ENCODE measurements at places on chromosomes 2 and 18.

DNA sequence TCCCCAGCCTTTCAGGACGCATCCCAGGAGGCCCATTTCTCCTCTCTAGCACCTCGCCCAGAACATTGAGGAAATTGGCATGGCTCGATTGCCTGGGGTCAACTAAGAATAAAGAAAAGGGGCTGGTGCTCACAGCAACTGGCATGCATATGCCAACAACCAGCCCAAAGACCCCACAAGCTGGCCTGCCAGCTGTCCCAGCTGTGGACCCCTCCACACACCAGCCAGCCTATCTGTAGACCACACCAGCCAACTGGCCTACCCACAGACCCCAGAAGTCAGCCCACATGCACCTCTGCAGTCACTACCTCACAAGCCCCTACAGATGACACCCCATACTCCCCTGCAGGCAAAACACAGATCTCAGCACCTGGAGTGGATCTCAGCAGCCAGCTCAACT lies 123.8 kb upstream of the ID2 start:
- no peak for DNase-seq

DNA sequence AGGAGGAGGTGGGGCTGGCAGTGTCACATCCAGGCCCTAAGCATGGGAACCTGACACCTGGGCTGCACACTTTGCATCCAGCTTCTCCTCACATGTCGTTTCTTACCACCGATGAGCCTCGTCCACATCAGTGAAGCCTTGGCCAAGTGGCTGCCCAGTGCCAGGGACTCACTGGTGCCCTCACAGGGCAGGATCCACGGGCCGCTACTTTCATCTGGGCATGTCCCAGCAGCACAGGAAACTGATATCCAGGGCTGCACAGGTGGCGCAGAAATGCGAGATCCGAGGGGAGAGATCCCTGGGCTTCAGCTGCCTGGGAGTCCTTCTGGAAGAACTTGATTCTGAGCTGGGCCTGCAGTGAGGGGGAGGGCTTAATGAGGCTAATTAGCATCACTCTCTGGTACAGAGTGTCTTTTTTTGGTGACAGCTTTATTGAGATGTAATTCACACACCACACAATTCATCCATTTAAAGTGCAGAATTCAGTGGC lies 291.6 kb upstream of the HDAC4 start:
- no peak for DNase-seq

GRCh38 chr2:116747103-116747502 lies 1067.4 kb upstream of the DDX18 start:
- no peak for DNase-seq

- no peak for DNase-seq
These were observed 13.4 kb upstream of the GLS start for GRCh38 chr2:190867212-190867611.

DNA sequence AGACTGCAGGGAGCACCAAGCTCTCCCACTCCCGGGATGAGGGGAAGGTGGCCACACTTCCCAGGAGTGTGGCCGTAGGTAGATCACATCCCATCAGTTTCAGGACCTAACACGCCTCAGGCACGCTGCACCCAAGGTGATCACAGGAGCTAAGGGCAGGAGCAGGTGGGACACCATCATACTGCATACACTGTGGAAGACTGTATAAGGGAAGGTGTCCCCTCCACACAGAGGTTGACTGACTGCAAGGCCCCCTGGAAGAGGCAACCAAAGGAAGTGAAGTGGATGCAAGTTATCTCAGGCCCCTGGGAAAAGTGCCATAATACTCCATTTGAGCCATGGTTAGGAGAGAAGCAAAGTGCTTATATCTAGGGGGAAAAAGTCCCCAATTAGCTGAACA lies 351.9 kb upstream of the SMIM21 start:
- no peak for DNase-seq

DNA sequence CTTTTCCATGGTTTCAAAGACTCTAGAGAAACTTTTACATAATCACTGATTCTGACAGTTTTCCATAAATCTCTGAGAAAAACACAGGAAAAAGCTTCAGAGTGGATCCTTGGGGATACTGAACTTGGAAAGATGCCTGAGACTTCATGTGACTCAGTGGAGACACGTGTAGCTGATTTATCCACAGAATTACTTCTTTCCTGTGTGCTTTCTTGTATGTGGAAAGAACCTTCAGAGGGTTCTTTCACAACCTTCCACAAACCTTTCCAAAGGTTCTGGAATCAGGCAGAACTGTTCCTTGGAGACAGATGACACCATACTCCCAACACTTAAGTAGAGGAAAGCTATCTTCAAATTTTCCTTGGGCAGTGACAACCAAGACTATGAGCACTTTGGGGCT lies 207.2 kb downstream of the RND3 start:
- DNase-seq: no peak

DNA sequence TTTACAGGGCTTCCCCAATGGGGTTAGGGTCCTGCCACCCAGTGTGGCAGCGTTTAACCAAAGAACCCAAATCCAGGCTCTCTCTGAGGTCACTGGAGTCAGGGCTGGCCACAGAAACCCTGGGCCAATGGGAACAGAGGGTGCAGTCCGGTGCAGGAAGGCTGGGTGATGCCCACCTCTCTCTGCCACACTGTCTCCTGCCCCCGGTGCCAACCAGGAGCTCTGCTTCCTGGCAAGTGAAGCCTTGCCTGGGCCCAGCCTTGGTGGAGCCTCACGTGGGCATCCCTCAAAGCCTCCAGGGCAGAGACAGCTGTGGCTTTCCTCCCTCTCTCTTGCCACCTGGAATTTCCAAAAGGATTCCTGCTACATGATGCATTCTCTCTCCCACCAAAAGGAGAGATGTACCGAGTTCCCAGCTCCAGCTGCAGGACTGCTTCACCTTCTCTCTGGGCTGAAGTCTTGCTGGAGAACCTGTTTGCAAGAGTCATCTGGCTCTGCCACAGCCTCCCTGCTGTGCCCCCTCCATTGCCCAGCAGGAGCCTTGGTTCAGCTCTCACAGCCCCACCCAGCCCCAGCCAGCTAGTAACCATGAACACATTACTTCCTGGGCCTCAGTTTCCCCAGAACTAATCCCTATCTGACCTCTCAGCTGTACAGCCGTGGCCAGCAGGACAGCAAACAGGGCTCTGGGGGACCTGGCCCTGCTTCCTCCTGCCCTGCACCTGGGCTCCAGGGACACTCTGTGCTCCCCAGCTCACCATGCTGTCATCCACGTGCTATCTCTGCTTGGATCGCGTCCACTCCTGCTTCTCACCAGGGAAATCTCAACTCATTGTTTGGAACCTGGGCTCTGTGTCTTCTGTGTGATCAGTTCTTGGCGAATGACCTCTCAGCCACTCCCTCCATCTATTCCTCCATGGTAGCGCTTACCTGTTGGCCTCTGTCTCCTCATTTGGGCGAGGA lies 43.4 kb downstream of the KCNF1 start:
- DNase-seq: no peak

DNA sequence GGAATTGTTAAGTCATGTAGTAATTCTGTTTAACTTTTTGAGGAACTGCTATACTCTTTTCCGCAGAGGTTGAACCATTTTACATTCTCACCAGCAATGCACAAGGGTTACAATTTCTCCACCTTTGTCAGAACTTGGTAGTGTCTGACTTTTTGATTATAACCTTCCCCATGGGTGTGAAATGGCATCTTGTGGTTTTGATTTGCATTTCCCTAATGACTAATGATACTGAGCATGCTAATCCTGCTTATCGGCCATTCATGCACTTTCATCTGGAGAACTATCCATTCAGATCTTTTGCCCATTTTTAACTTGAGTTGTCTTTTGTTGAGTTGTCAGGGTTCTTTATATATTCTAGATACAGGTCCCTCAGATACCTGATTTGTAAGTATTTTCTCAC lies 47.2 kb downstream of the CYB5A start:
- DNase-seq: no peak

DNA sequence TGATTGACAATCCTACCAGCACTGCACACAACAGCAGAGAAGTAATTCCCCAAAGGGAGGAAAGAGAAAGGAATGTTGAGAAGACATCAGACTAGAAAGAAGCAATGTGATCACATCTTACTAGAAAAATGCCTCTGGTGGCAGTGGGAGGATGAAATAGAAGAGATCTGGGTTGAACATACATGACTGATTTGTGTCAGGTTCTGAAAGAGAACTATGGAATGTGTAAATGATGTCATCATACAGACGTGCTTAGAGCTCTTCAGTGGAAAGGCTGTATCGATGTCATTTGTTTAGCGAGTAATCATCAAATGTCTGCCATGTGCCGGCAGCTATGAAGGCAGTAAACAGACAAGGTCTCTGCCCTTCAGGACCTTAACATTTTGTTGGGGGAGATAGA lies 24.9 kb downstream of the GORASP2 start:
- DNase-seq: no peak

- DNase-seq: no peak
These were observed 99.3 kb upstream of the LRATD1 start for GRCh38 chr2:14533131-14533757.

DNA sequence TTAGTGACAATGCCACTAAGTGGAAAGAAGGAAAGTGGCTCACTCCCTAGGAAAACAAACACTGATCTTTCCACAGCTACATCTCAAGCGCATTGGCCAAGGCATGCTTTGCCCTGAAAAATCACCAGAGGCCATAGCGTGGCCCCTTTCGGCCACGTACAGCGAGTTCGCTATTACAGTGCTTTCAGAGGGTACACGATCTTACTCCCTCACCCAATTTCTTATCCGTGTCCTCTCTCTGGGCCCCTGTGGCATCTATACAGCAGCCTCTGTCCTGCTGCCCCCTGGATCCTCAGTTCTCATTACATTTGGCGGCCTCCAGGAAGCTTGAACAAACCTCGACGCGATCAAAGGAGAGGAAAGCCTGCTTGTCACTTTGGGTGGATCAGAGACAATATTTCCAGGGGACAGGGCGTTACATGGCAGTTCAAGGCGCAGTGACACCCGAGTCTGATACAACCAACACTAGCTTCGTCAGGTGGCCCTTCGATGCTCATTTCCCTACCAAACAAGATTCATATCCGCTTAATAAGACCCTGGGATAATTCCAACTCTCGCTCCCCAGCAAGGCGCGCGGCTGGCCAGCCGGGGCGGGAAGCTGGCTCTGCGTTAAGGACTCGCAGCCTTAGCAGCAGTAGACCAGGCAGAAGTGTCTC lies 941 bp downstream of the SKOR2 start:
- no peak for DNase-seq

- DNase-seq: no peak
These were observed 709.0 kb upstream of the FAM98A start for GRCh38 chr2:34308140-34308539.

DNA sequence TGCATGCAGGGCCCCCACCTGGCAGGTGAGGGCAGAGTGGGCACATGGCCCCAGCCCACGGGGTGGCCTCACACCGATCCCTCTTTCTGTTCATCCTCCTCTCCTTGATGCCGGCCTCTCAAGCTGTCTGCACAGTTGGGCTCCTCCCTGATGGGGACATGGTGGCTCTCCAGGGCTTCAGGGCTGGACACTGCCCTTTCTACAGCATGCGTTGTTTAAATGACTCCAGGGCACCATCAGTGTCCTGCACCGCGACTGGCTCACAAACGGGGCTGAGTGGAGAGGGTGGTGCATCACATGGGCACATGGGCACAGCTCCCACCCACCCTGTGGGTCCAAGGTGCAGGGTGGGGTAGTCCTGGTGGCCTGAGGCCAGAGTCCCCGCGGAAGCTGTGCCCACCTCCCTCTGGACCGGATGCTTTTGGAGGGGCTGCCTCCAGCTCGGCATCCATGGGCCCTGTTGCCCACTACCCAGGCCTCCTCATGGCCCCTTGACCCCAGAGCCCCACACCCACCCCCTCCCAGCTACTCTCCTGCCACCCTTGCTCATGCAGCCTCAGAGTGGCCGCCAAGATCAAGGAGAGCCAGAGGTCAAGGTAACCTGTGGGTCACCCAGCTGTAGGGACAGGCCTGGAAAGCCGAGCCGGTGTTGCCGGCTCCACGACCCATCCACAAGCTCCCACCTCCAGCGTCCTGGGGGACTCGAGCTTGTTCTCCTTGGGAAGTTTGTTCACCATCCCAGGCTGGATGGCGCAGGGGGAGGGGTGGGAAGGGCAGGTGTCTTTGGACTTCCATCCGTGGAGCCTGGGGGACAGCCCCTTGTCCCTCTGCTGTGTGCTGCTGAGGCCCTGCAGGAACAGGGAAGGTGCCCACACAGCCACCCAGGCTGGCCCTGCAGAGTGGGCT lies 12.3 kb upstream of the SNED1 start:
- DNase-seq: no peak

DNA sequence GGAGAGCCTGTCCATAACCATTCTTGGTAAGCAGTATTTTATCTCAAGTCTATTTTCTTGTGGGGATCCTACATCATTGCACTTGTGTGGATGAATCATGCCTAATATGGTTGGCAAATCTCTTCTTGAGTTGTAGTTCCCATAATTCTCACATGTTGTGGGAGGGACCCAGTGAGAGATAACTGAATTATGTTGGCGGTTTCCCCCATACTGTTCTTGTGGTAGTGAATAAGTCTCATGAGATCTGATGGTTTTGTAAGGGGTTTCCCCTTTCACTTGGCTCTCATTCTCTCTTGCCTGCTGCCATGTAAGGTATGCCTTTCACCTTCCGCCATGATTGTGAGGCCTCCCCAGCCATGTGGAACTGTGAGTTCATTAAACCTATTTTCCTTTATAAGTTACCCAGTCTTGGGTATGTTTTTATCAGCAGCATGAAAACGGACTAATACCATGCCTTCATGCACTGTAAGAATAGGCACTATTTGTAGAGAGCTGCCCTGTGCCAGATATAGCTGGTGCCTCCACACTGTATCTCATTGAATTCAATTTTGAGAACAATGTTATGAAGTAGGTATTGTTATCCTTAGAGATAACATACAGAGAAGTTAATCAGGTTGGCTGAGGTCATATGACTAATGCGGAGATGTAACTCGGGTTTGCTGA lies 148.3 kb downstream of the PLCL1 start:
- DNase-seq: no peak

- no peak for DNase-seq
These were observed 574.5 kb upstream of the ZEB2 start for GRCh38 chr2:145094370-145094769.

DNA sequence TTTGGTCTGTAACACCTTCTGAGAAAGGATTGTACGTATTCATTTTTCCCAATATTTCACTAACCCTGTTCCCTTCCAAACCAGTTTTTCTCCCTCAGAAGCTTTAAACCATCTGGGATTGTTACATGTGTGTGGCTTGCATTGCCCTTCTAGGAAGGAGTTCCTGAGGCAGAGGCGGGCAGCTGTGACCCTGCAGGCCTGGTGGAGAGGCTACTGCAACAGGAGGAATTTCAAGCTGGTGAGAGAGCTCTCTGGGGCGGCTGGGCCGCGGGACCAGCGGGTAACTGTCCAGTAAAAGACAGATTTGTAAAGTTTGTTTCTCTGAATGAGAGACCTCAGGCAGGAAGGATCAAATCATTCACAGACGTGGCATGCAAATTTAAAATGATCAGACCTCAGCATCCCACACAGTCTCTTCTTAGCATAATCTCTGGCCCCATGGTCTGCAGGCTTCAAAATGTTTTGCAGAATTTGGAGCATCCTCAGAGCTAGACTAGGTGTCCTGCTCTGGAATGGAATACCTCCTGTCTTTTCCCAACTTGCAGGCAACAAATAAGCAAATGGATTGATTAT lies 40.2 kb upstream of the GPR17 start:
- no peak for DNase-seq
